ENCODE measurements at places on chromosomes 6 and 20.

DNA sequence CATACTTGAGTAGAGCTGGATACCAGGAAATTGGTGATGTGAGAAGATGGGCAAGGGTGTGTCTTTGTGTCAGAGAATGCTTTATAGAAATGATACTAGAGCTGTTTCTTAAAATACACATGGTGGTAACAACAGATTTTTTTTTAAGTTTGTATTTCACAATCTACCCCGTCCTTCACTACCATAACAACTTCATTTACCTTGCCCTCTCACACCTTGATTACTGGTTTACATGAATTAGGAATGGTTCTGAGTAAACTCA lies 45.4 kb downstream of the RARS2 start:
- DNase-seq, result no peak

- DNase-seq, result no peak
Measured at GRCh38 chr6:168218785-168219566, 100.6 kb downstream of the DACT2 start.

GRCh38 chr6:99287523-99287922 lies 62.0 kb downstream of the FAXC start:
- DNase-seq, result no peak

GRCh38 chr6:72561629-72562028 lies 60.2 kb upstream of the KCNQ5 start:
- no peak for DNase-seq

GRCh38 chr6:163324688-163325389 lies 89.7 kb upstream of the QKI start:
- DNase-seq, result no peak

DNA sequence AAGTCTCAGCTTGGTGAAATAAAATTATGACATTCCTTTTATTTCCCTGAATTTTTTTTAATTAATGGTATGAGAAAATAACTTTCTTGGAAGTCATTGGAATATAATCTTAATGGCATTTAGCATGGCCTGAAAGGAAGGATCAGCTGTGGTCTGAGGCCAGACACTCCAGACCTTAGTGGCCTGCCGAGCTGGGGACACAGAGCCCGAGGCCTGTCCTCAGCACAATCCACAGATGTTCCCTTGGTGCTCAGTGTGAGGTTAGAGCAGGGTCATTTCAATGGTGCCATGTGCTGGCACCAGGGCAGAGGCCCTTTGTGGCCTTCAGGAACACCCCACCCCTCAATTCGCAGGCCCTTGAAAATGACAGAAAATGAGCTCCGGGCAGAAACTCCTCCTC lies 120.6 kb downstream of the ADGB start:
- DNase-seq, result no peak

GRCh38 chr20:49804364-49804763 lies 8.3 kb upstream of the SLC9A8 start:
- DNase-seq, result no peak

DNA sequence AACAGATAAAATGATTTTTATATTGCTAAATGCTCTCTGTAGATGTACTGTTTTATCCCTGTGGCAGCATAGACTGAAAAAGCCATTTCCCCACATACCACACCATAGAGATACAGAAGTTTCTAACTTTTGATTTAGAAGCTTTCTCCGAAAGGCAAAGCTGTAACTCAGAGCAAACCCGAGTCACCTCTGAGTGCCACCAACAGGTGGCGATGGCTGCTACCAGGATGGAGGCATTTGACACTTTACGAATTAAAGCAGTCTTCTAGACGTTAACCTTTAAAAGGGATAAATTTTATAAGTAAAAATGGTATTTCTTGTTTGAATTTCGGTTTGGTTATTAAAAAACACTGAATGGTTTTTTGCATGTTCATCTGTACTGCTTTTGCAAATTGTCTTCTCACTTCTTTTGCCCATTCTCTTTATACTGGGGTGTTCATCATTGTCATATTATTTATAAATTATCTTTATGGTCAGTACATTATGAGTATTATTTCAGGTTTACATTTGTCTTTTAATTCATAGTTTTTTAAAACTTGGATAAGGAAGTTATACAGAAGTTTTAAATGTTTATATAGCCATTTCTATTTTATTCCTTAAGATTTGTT lies 201.0 kb upstream of the CEP162 start:
- DNase-seq, result no peak

DNA sequence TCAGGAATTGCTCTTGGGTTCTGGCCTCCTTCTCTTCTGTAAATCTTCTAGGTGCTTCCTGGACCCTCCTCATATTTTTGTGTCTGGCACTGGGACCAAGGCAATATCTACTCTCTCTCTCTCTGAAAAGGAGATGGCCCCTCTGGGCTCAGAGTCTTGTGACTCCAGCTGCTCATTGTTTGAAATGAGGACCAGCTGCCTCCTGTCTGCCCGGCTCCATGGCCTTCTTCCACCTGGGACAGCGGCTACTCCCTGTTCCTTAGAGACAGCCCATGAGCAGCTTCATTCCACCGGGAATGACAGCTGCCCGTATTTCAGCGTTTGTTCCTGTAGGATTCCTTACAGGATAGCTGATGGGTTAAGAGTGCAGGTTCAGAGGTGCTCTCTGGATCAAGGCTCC lies 2.9 kb downstream of the TGM3 start:
- DNase-seq, result no peak

- DNase-seq, result peak; percentile 14
Measured at GRCh38 chr20:46752728-46753127, 43.3 kb downstream of the SLC2A10 start.

GRCh38 chr6:35048031-35048613 lies 93.0 kb downstream of the TCP11 start:
- DNase-seq, result no peak

- no peak for DNase-seq
Measured at GRCh38 chr20:47818996-47819609, 33.8 kb upstream of the SULF2 start.

DNA sequence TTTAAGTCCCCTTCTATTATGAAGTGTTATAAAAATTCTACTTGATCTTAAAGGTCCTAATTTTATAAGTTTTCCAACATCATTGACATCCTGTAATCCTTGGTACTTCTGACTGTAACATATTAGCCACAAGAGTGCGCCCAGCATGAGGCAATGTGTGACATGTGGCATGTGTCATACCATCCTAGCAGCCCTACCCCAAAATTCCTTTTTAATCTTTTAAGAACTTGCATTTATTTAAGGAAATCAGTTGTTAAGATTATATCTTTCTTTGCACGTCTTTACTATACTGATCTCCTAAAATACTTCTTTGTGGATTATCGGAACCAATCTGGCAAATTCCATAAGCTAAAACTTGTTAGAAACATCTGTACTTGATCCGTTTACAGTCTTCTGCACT lies 167.1 kb upstream of the SLC24A3 start:
- no peak for DNase-seq

GRCh38 chr20:36792422-36792821 lies 18.9 kb upstream of the DSN1 start:
- peak; percentile 2 for DNase-seq

DNA sequence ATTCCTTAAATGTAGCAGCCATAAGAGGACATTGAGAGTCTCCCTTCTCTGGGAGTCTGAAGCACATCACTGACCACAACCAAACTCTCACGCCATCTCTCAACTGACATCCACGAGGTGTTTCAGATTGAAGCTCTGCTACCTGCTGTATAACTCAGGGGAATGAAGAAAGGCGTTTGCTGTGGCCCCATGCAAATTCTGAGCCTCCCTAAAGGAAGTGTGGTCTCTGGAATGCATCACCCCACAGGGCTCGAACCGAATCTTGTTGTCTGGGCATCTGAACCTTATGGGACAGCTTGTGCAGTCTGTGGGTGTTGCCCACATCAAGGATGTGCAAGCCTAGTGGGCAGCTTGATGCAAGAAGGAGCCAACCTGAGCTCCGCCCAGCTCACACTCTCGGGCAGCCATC lies 10.9 kb downstream of the PMEPA1 start:
- DNase-seq, result no peak

GRCh38 chr20:62898970-62899632 lies 27.2 kb downstream of the DIDO1 start:
- DNase-seq, result no peak

- DNase-seq, result peak; percentile 23
Measured at GRCh38 chr6:13924146-13924948, 405 bp upstream of the RNF182 start.

DNA sequence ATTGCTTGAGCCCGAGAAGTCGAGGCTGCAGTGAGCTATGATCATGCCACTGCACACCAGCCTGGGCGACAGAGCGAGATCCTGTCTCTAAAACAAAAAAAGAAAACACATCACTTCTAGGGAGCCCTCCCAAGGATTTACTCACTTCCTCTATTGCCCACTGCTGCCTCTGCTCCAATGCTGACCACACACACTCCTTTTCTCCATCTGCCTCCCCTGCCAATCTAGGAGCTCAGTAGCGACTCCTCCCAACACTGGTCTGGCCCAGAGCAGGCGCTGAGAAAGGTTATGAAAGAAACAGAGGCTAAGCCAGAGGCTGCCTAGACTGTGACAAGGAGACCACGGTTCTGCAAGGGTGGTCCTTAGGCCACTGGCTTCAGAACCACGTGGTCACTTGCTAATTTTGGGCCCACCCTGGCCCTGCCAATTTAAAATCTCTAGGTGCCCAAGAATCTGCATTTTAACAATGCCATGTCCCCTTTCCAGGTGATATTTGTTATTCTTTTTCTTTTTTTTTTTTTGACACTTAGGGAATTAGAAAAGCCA lies 1.3 kb upstream of the E2F1 start:
- DNase-seq, result no peak

DNA sequence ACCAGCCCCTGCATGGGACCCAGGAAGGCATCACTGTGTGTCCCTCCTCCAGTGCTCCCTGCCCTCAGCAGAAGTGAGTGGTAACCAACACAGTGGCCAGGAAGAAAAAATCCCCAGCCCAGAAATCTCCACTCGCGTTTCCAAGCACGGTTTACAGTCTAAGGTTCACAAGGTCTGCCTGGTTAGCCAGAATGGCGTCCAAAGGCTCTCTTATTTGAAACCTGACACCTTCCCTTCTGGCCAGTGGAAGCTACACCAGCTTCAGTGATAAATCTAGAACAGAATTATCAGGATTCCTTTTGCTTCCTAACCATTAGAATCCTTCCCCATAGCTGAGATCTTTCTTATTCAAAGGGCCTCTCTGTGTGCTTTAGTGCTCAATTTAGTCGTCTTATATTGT lies 9.2 kb downstream of the LY86 start:
- DNase-seq, result no peak

DNA sequence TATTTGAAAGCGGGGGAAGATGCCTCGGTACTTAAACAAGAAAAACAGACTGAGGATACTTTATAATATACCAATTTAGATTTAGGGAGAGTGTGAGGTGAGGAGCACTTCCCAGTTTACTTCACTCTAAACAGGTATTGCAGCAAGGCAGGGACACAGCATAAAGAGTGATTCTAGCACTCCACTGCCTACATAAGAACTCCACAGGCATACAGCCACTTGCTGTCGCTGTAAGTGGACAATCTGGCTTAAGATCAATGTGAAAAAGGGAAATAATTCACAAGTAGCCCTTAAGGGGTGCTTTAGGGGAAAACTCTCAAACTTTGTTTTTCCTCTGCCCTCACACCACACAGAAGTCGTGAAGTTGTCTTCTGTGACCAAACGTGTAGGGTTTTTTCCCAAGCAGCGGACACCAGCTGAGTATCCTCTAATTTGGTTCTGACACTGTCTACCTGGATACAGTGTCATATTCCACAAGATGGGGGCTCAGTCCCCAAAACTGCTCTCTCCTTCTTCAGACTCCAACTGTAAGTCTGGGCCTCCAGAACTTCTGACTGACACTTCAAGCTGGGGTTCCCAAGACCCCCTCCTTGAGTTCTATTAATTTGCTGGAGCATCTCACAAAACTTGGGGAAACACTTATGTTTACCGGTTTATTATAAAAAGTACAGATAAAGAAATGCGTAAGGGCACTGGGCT lies 9.3 kb downstream of the ADNP start:
- no peak for DNase-seq

GRCh38 chr20:61789329-61789728 lies 276.4 kb downstream of the TAF4 start:
- no peak for DNase-seq

- DNase-seq, result no peak
Measured at GRCh38 chr6:44471271-44471981, 83.9 kb downstream of the CDC5L start.

DNA sequence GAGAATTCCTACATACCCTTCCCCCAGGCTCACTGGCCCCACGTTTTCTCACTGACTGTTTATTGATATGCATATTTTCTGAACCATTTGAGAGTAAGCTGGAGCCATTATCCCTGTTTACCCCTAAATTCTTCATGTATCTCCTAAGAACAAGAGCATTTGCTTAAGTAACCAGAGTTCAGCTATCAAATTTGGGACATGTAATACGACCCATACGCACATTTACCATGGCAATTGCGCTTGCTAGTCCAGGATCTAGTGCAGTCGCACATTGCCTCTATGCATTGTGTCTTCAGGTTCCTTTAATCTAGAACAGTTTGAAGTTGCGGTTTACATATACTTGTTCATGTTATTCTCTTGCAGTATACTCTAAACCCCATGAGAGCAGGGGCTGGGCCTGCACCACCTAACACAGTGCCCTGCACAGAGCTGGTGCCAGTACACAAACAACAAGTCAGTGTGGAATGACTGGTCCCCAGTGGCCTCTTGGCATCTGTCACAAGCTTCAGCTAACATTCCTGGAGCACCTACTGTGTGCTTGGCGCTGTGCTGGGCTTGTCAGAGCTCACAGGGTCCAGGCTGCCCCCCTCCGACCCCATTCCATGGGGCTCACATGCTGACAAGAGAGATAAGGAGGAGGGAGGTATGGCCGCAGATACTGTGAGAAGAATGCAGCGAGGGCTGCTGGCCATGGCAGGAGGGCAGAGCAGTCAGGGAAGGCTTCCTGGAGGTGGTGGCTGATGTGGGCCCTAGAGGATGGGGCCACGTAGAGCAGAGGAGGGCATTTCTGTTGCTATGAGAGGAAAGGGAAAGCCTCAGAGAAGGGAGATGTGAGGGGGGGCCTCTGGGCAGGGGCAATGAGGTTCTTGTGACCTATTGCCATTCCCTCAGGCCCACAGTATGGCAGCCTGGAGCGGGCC lies 28.1 kb downstream of the SPDEF start:
- no peak for DNase-seq

GRCh38 chr20:18428490-18429173 lies 38.2 kb downstream of the DZANK1 start:
- DNase-seq, result no peak

GRCh38 chr20:1813674-1814635 lies 81.3 kb upstream of the SIRPA start:
- DNase-seq, result no peak

GRCh38 chr20:50991076-50991475 lies 31.8 kb downstream of the KCNG1 start:
- no peak for DNase-seq

- no peak for DNase-seq
Measured at GRCh38 chr20:54433636-54434035, 41.8 kb upstream of the DOK5 start.

DNA sequence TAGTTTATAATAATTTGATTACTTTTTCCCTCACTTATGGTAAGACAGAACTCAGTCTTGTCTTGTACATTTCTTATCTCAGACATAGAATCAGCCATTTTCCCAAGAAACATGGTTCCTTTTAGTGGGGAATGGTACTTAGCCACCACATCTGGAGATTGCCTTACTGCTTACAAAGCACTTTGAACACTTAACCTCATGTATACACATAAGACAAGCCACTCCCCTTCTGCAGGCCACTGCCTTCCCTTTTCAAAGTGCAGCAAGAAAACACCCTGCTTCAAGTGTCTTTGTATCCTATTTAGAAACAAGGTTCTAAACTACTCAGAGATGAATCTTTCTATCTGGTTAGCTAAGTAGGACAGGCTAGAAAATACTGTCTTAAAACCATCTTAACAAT lies 159.2 kb downstream of the UBE3D start:
- DNase-seq, result no peak

GRCh38 chr20:11918391-11918845 lies 725 bp downstream of the BTBD3 start:
- DNase-seq, result no peak

GRCh38 chr20:10853176-10853575 lies 179.4 kb upstream of the JAG1 start:
- no peak for DNase-seq

All from stimulated activated CD8-positive, alpha-beta memory T cell treated with anti-CD3 and anti-CD28 coated beads, Interleukin-7, amount 100 ng/mL, for 4 hours (primary cell).